ENCODE measurements at places on chromosomes 12 and 14.

DNA sequence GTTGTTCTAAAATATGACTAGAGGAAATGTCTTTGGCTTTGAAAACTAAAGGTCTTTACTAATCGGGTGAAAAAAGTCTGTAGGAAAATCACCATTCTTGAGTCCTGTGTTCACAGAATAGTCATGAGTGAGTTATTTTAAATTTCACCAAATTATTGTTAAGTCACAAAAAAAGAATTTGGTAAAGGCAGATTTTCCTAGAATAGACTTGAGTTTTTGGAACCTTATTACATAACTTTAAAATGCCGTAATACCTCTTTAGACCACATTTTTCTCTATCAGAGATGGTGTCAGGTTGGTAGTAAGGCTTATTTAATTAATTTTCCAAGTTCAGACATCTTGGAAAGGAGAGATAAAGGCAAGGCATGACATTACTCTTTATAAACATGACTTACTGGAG is 184.7 kb upstream of the GARIN2 start:
- DNase-seq, result no peak

DNA sequence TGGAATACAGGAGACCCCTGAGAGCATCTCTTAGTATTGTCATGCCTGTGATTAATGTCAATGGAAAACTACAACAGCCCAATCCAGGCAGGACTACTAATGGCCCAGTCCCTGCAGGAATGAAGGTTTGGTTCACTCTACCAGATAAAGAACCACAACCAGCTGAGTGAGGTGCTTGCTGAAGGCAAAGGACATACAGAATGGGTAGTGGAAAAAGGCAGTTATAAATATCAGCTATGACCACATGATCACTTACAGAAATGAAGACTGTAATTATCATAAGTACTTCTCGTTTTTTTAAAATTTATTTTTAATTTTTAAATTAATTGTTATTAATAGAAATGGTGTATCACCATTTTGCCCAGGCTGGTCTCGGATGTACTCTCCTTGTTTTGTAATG is 17.2 kb upstream of the LPCAT3 start:
- no peak for DNase-seq

DNA sequence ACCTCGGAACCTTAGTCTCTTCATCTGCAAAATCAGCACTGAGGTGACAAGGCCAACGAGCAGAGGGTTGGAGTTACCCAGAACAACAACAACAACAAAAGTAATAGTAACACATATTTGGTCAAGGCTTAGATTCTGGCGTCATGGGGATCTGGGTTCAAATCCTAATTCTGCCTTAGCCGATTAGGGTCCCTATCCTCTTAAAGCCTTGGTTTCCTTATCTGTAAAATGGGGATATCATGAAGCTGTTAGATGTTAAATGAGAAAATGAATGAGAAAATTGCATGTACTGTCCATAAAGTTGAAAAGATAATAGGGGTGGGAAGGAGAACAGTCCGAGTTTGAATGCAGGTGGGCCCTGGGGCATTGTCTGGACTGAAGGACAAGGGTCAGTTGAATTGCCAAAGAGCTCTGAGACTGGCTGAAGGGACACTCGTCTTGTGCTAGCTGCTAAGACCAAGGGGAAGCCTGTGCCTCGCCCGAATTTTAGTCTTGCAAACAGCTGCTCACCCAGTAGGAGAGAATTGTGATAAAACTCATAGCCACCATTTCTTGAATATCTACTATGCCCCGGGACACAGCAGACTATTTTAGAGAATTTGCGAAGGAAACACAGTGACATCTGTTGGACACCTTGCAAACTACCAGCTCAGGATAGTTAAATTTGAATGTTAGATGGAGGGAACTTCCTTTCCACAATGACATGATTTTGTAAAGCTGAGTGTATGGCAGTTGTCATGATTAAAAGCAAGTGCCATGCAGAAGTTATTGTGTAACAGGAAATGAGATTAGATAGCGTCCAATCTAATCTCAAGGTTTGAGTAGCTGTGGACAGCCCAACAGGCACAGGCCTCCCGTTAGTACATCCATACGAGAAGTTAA is 6.8 kb upstream of the HNF1A start:
- peak; percentile 55 for DNase-seq

DNA sequence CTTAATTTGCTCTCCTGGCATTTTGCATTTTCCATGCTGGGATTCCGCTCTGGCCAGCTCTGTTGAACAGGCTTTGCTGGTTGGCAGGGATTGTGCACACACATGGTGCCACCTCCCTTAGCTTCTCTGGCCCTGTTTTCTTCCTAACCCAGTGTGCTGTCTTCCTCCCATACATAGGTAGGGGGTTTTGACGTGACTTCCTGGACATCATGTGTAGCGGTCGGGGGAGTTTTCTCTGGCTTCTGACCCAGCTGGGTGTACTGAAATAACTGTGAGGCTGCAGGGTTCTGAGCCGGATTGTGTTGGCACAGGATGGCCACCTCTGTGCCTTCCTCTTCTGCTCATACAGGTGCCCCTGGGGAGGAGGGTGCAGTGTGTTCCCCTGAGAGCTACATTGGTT is 25.7 kb downstream of the C14orf132 start:
- DNase-seq, result no peak

DNA sequence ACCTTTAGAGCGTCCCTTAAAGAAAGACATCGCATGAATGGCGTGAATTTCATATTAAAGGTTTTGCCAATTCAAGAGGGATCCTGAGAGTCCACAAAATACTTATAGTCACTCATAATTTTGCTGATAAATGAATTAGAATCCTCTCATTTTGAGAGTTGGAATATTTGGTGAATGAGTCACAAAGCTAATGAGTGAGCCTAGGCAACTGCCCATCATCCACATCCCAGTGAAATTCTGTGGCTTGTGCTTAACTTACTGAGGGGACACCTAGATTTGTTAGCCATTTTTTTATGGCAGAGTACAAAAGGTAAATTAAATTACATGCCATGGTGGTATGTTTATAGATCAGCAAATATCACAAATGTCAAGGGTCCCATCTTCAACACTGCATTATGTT is 12.7 kb upstream of the NOXRED1 start:
- no peak for DNase-seq

DNA sequence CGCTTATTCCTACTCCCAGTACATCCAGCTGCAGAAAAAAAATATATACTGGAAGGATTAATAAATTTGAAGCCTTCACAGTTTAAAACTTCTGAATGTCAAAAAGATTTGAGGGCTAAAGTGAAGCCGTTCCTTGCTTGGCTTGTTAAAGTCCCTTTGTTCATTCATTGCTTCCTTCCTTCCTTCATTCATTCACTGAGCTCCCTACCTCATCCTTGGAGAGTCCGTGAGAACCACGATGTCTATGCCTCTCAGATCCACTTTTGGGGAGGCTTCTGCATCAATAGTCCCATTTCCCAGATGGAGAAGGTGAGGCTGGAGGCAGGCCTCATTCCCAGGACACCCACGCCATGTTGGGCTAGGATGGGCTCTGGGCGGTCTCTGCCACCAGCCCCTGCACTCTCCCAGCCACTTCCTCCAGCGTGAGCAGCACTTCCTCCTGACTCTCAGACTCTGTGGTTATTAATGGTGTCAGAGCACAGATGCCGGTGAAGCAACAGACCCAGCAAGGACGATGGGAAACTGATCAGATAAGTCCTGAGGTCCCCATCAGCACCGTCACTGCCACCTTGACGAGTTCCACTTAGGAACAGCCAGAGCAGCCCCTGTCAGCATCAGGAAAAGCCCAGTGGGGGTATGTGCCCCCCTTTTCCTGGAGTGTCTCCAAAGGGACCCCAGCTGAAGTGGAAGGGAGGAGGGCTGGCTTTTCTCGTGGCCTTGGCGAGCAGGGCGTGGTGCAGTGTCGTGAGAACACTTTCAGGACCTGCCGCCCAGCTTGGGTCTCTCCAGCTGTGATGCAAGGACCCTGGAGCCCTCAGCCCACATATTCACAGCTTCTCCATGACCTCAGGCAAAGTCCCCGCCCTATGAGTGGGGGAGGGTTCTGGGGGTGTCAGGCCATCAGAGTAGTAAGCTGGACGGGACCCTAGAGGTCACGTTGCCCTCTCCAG is 21.2 kb downstream of the ASB2 start:
- no peak for DNase-seq

- DNase-seq, result no peak
Measured at GRCh38 chr14:106737021-106737420, 1210.6 kb downstream of the TMEM121 start.

GRCh38 chr12:98656289-98657101 is 11.4 kb downstream of the APAF1 start:
- no peak for DNase-seq

DNA sequence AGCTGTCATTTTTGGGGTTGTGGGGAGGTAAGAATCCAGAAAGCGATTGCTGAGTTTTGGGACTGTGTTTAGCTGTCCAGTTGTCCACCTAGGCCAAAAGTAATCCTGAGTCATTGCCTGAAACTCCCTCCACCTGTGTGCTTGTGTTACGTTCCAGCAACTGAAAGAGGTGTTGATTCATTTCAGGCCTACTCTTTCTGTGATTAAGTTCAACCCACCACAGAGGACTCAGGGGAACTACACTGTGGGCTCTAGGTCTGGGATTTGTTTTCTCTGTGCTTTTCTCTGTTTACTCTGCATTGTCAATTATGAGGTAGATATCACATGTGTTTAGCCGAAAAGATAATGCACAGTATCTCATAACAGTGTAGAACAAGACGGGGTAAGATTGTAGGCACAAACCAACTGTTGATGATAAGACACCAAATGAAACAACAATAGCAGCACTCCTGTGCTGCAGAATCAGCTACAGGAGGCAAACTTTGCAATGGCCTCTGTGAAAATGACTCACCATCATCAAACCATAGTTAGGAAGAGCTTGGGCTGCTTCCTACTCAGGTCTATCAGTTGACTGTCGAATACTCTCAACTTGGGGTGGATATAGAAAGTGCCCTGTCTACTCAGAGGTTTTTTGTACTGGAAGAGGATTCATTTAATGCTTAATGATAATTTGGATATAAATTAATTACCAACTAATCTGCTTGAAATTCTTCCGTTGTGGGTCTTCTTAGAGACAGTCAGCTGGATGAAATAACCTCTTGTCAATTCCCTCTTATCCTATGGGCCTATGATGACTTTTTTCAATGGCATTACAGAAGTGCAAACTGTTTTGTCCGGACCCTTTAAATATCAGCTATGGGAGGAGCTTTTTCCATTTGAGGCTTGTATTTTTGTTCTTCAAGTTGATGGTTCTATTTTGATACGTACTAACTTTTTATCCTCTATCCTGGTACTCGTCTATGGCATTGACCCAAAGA is 385.9 kb downstream of the BMP4 start:
- no peak for DNase-seq

DNA sequence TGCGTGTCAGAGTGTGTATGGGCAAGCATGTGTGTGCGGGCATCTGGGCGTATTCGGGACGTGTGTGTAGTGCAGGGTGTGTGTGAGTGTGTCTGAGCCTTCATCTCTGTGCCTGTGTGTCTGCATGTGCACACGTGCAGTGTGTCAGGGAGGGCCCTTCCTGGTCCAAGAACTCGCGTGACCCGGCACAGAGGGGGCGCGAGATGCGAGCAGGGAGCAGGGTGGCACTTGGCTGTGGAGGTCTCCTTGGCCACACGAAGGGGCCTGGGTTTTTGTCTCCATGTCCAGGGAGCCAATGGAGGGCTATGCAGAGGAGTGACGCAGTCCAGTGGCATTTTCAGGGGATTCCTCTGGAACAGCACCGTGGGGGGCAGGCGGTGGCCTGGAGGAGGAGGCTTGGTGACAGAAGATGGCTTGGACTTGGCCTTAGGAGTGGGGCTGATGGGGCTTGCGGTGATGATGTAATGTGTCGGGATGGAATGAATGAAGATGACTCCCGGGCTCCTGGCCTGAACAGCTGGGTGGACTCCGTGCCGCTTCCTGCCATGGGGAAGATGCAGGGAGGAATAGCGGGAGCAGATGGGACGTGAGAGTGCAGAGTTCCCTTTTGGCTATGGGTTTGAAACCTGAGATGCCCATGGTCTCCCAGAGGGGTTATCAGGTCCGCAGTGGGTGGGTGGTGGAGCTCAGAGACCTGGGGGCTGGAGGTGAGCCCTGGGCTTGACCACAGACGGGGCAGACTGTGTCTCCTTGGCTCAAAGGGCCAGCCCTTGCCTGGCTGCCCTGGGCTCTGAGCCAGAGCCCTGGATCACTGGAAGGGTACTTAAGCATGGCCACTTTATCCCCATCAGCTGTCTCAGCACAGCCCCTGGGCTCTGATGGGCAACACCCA is 208.3 kb downstream of the PHETA1 start:
- DNase-seq, result no peak

- DNase-seq, result no peak
Measured at GRCh38 chr12:5210179-5210922, 166.7 kb downstream of the KCNA5 start.
